ENCODE measurements at places on chromosomes 6 and 20.

DNA sequence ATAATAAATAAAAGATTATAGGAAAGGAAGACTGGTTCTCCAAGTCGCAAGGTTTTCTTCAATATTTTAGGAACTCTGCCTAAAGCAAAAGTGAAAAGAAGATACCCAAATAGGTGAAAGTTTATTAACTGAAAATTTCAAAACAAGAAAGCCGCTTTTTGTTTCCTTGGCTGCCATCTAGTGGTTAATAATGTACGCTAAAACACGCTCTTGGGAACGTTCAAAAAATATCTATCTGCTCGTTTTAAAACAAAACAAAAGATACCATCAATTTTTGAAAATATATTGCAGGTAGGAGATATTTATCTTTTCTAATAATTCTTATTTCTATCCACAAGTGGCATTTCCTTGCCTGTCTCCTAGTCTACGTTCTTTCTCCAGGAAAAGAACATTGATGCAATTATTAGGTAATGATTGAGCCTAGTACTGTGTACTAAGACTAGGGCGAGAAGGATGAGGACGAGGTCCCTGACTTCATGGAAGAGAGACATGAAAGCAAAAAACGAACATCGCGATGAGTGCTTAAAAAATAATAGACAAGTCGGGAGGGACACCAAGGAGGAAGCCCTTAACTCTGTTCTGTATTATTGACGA lies 97.2 kb downstream of the SPTLC3 start:
- DNase-seq = peak; percentile 29

GRCh38 chr6:107757910-107758309 lies 66.2 kb downstream of the SCML4 start:
- DNase-seq = no peak

DNA sequence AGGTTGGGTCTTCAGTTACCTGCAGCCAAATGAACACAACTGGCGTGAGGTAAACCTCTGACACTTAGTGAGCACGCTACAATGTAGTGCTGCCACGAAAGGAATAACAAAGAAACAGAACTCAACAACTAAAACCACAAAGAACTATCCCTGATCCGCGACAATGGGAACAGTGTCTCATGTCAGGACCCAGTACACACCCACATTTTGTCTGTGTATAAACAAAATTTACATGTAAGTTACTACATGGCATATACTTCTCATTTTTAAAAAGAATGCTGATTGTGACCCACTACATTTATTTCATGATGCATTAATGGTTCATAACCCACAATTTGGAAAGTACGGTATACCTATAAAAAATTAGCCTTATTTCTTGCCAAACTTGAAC lies 14.1 kb downstream of the FKBP1A start:
- DNase-seq = no peak

DNA sequence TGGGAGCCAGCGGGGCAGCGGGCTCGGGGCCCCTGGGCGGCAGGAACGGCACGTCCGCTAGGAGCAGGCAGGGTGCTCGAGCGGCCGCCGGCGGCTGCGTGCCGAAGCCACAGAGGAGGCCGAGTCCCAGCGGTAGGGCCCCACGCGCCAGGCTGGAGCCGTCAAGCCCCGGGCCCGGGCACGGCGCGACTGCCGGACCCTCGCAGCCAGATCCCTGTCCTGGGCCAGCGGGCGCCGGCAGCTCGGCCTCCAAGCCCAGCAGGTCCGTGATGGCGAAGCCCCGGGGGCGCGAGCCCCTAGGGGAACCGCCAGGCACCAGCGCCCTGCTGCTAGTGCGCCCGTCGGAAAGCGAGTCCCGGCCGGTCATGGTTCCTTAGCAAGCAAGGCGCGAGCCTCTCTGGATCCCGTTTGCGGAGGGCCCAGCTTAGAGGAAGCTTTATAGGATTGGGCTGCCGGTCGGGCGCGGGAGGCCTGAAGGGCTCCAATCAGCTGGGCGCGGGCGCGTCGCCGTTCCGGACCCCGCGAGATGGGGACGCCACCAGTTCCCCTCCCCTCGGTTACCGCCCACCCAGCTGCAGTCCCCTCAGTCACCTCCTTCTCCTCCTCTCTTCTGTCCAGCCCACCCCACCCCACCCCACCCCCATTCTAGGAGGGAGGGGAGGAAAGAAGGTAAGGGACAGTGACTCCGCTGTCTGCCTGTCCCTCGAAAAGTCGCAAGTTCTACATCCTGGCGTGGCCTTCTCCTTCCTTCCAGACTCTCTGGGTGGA lies at the start of gene VSX1:
VSX1 (minus strand) TSS at position 412 of the 768 bp plus-strand sequence; CDS start at position 367, 45 bp downstream.
- DNase-seq = peak; percentile 19

DNA sequence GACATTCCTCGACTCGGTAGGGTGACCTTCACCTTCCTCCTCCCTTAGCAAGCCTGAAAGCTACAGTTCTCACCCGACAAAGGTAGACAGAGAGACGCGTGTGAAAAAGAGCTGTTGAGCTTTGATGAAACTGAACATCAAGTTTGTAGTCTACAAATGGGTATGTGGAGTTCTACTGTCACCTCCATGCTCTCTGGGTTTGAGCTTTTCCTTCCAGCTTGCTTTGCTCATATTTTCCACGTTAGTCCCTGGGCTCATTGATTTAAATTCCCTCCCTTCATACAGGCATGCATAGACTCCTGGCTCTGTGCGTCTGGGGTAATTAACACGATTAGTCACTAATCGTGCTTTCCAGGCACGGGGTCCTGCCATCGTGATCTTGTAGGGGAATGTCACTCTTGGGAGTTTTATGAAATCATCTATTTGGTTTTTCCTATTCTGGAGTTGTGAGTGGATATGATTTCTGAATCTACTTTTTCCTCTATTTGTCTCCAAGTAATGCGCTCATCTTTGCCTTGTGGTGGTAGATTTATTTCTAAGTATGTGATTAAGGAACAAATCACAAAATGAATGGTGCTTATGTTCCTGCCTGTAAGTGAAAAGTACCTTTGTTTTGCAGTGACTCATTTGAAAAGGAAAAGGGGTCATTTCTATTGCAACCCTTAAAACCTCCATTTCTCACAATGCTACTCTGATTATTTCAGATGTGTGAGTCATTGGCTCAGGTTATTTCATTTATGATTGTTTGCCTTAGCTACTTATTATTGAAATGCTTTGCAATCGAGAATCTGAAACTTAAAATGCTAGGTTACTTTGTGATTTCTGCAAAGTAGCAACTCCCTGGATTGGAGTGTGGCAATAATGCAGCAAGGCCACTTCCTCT lies 154.6 kb downstream of the ZDHHC14 start:
- no peak for DNase-seq

- DNase-seq = no peak
Measured at GRCh38 chr20:54524849-54525248, 49.5 kb downstream of the DOK5 start.

DNA sequence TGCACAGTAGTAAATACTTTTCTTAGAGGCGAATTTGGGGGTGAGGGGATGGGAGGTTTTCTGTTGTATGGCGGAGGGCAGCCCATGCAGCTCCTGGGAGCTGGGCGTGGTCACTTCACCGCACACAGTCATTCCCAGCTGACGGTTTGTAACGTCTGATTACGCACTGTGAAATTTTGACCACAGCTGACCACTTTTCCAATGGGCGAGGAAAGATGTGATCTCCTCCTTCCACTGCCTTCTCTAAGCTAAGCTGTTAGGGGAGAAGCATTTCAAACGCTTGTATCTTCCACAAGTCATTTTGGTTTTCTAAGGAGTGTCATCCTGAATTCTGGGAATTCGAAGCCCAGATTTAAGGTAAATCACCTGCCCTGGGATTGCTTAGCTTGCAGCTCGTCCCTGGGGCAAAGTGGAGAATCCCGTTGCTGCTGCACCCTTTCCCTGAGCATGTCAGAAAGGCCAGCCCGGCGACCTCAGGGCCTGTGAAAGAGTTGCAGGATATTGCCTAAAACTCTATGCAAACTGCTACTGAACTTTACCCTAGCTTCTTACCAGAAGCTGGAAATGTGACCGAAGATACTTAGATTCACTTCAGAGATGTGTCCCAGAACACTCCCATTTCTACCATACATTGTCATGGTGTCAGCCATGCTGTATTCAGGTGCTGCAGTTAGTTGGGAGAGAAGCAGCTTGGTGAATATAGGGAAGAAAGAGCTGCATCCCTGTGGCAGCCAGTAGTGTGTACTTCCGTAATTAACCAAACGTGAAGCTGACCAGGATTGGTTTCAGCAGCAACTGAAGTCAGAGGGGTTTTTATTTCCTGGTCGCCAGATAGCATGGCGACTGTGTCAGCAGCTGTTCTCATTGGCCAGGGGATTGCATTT lies 58.9 kb downstream of the RREB1 start:
- no peak for DNase-seq

DNA sequence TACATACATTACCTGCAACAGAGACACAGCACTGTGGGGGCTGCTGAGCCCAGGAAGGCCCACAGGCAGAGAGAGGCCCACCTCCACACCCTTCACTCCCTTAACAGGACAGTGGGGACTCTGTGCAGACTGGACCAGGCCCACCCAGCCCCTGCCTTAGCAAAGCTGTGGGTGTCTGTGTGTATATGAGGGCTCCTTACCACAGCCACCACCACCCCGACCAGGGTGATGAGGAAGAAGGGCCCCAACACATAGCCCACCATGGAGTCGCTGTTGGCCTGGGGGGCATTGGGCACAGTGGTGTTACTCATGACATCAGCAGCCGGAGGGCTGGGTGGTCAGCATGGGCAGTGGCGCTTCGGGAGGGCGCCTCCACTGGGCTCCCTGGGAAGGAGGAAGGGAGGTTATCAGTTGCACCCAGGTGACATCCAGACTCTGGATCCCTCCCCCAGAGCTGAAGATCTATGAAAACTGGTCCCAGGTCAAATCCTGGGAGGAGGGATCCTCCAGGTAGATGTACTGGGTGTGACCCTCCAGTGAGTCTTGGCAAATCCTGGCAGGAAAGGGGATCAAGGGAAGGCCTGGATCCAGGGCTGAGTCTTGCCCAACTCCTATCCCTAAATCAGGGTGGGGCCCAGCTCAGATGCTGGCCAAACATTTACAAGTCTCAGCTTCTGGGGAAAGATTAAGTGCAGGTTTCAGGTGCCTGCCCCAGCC lies 1.2 kb downstream of the SMIM29 start:
- no peak for DNase-seq

DNA sequence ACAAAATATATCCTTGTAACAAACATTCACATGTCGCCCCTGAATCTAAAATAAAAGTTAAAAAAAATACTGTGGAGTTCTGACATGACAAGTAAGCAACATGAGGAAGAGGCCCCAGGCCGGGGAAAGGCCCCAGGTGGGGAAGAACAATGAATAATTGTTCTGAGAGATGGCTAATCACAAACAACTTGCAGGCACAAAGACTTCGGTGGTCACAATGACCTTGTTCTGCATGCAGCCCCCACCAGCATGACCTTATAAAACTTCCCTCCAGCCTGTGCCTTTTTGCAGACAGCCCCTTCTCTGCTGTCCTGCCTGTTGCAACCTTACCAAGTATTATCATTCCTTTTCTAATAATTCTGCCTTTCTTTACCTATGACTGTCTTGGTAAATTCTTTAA lies 95.7 kb upstream of the MYLIP start:
- DNase-seq = no peak

DNA sequence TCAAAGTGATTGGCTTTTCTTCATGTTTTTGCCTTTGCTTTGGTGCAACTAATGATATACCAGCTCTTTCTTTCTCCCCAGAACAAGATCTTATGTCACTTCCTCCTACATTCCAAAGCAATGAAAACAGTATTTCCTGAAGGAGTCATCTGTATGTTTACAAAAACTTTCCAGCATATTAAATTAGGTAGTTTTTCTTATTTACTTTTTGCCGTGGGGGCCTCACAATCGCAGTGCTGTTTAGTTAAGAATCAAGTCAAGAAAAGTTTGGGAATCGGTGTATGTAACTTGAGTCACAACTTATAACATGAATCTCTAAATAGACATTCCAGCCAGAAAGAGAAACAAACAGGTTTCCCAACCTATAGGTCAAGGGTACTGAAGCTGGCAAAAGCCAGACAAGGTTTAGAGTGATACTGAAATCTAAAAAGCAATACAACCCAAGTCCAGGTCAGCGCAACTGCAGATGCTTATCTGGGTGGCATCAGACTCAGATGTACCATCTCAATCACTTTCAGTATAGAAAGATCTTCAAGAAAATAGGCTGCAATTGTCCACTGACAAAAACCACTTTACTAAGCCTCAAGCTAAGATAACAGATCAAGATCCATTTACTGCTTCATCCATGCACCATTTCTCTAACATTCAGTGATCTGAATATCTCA lies 63.6 kb downstream of the IPCEF1 start:
- DNase-seq = no peak

GRCh38 chr6:32855467-32856174 lies 1.6 kb downstream of the PSMB9 start:
- DNase-seq = no peak

- no peak for DNase-seq
Measured at GRCh38 chr6:133062696-133063306, 178.4 kb upstream of the EYA4 start.

- no peak for DNase-seq
Measured at GRCh38 chr6:124226396-124226795, 422.7 kb downstream of the NKAIN2 start.

All from NCI-H146 (cell line).